RWPE2 (cell line): ENCODE measurements at places on chromosomes 1 and 21.

DNA sequence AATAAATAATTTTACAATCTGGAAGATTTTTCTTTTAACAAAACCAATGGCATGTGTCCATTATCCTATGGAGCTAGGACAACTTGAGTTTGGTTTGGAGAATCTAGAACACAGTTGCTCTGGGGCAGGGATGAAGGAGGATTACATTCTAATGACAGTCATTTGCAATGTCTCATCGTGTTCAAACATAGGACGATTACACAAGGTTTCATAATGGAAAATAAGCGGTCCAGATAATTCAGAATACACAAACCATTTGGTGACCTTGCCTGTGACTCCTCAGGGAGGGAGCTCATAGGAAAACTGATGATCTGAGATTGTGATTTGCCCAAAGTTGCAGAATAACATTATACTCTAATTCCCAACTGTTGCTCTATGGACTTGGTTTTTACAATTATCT lies 27.6 kb upstream of the RGL1 start:
- no peak overlapping the region for H3K27ac ChIP-seq
- H3K27me3 ChIP-seq, result no peaks in the 10 kb centered on the region
- H3K4me1 ChIP-seq, result no peaks in the 10 kb centered on the region

GRCh38 chr1:41830726-41831125 lies 88.0 kb downstream of the HIVEP3 start:
- H3K27me3 ChIP-seq, result no peaks in the 10 kb centered on the region
- no peak overlapping the region for H3K4me3 ChIP-seq
- no peaks in the 10 kb centered on the region for H3K4me1 ChIP-seq
- no peak overlapping the region for H3K27ac ChIP-seq

DNA sequence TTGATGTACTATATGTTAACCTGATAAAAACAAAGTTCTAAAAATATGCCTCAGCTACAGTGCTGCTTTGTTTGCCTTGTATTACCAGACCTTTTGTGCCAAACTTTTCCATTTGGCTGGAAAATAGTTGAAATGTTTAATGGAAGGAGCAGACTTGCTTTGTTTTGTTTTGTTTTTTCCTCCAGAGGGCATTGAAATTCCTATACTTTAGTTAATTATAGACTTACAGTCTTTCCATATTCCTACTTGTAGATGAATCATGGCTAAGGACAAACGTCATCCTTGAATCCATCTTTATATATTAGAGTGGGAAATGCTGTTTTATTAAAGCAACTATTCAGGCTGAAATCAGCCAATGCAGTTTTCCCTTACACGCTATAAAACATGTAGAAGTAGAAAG lies 6.7 kb downstream of the CAP1 start:
- no peak for DNase-seq
- peaks cover 12% of the 10 kb centered on the region for H3K4me1 ChIP-seq
- peaks cover 85% of the 10 kb centered on the region for H3K36me3 ChIP-seq
- no peak overlapping the region for H3K27ac ChIP-seq

DNA sequence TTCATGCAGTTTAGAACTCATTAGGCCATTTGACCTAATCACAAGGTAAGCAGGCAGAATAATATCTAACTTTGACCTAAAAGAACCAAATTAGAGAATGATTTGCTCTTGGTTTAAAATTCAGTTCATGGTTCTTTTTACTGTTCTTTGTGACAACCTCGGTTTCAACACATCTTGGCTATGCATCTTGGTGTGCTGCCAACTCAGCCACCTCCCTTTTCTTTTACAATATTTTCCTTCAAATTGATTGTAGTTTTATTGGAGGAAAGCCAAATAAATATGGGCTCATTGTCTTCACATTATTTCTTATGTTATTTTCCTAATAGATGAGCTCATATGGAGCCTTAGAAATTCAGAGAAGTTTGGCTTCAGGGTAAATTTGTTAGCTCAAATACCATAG lies 338.3 kb downstream of the SIPA1L2 start:
- H3K4me3 ChIP-seq, result no peak overlapping the region
- H3K36me3 ChIP-seq, result no peaks in the 10 kb centered on the region
- no peak overlapping the region for H3K27ac ChIP-seq
- DNase-seq, result no peak
- H3K4me1 ChIP-seq, result peaks cover 14% of the 10 kb centered on the region
- H3K27me3 ChIP-seq, result no peaks in the 10 kb centered on the region

- H3K27me3 ChIP-seq, result no peaks in the 10 kb centered on the region
- DNase-seq, result no peak
- no peak overlapping the region for H3K27ac ChIP-seq
- H3K4me3 ChIP-seq, result no peak overlapping the region
- H3K36me3 ChIP-seq, result no peaks in the 10 kb centered on the region
These were observed 48.7 kb downstream of the AKT3 start for GRCh38 chr1:243801378-243801777.

DNA sequence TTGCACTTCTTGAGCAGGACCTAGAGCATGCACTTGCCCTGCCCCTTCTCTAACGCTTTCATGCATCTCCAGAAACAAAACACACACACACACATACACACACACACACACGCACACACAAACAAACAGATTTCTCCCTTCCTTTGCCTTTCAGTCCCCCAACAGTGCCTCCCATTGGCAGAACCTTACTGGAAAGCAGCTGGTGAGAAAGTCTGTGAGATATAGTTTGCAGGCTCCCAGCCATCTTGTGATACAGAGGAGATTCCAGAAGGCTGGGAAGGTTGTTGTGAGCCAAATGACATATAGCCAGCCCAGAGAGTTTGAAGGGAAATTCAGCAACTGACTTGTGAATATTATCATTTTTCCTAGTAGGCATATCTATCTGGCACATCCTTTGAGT lies 35.9 kb upstream of the ZRANB2 start:
- no peaks in the 10 kb centered on the region for H3K27me3 ChIP-seq
- no peak for DNase-seq
- H3K27ac ChIP-seq, result no peak overlapping the region

GRCh38 chr21:15054089-15054488 lies 10.7 kb downstream of the NRIP1 start:
- no peaks in the 10 kb centered on the region for H3K27me3 ChIP-seq
- peaks cover 59% of the 10 kb centered on the region for H3K4me1 ChIP-seq
- DNase-seq, result no peak
- H3K27ac ChIP-seq, result no peak overlapping the region
